Activated T-helper 1 cell treated with anti-CD3 and anti-CD28 coated beads, Interleukin-12 subunit alpha, Interleukin-12 subunit beta, Interleukin-2, Interleukin-4 antibody, amounts not matched to agents 30 ng/mL and 10 ng/mL and 1 ng/mL, durations not matched to agents 14 hours and 24 hours and 36 hours (primary cell): ENCODE measurements at places on chromosomes 4 and X. TPM values are rescaled to one million over a fixed set of nuclear protein-coding genes. Genes with fewer than 3 reads are reported as not detected.

- H3K27me3 ChIP-seq = peaks cover 5% of the 10 kb centered on the region
- no peak overlapping the region for H3K4me3 ChIP-seq
- peaks cover 10% of the 10 kb centered on the region for H3K4me1 ChIP-seq
- no peak for DNase-seq
- no peaks in the 10 kb centered on the region for H3K36me3 ChIP-seq
These were observed 12.7 kb upstream of the ACSL1 start for GRCh38 chr4:184838249-184839074.

TCEAL9 gene
- 0.13 and 0.32 TPM in 2 replicates for total RNA-seq

SH3RF1 gene
- total RNA-seq = 0.49 and 0.69 TPM in 2 replicates

ADGRG4 gene
- total RNA-seq = not detected in 2 replicates

GRCh38 chr4:119032921-119033685 lies 102.5 kb upstream of the MYOZ2 start:
- no peak overlapping the region for H3K27ac ChIP-seq
- H3K4me1 ChIP-seq = peaks cover 4% of the 10 kb centered on the region
- DNase-seq = no peak
- H3K4me3 ChIP-seq = no peak overlapping the region
- H3K36me3 ChIP-seq = no peaks in the 10 kb centered on the region

PPP2R2C gene
- total RNA-seq = not detected in 2 replicates

- no peak overlapping the region for H3K27ac ChIP-seq
- H3K27me3 ChIP-seq = no peaks in the 10 kb centered on the region
- no peak for DNase-seq
- H3K4me1 ChIP-seq = no peaks in the 10 kb centered on the region
- H3K4me3 ChIP-seq = no peak overlapping the region
These were observed 933.2 kb downstream of the ADGRL3 start for GRCh38 chr4:62133101-62133897.

DNA sequence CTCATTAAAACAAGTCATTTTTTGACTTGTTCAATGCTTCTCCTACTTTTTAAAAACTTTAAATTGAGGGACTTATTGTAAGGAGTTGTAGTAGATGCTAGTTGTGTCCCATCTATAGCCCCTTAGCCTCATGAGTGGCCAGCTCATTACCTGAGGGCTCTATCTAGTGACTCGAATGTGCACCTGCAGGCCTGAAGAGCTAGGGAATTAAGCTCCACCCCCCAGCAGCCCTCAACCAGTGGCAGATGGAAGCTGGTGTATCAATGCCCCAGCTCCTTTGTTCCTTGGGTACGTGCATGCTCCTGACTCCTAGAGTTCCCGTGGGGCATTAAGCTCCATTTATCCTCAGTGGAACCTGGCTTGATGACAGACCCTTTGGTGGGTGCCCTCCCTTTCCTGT lies 146.7 kb upstream of the FAM9B start:
- DNase-seq = no peak
- H3K36me3 ChIP-seq = no peaks in the 10 kb centered on the region
- H3K27me3 ChIP-seq = no peaks in the 10 kb centered on the region
- H3K27ac ChIP-seq = no peak overlapping the region

TMEM31 gene
- total RNA-seq = not detected in 2 replicates

DNA sequence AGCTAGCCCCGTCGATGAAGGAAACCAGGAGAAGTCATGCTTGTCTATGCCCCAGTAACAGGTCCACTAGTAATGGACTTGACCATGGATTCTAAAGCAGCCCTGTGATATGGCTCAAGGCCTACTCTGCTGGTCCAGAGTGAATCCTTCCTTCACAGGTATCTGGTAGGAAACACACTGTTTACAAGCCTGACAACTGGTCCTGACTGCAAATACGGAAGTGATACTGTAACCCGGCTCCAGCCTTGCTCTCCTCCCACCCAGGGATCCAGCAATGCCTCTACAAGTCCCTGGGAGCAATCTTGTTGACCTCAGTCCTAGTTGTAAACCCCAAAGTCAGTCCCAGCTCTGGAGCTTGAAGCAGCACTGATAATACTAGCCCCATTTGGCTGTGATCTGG lies 239.2 kb upstream of the GRID2 start:
- no peaks in the 10 kb centered on the region for H3K27me3 ChIP-seq
- no peak for DNase-seq
- H3K36me3 ChIP-seq = no peaks in the 10 kb centered on the region
- H3K4me1 ChIP-seq = no peaks in the 10 kb centered on the region

DGAT2L6 gene
- not detected in 2 replicates for total RNA-seq

- H3K36me3 ChIP-seq = no peaks in the 10 kb centered on the region
- peaks cover 23% of the 10 kb centered on the region for H3K4me1 ChIP-seq
- no peak overlapping the region for H3K4me3 ChIP-seq
- no peak overlapping the region for H3K27ac ChIP-seq
- H3K27me3 ChIP-seq = no peaks in the 10 kb centered on the region
These were observed 146.2 kb upstream of the SCML1 start for GRCh38 chrX:17590892-17591740.

DNA sequence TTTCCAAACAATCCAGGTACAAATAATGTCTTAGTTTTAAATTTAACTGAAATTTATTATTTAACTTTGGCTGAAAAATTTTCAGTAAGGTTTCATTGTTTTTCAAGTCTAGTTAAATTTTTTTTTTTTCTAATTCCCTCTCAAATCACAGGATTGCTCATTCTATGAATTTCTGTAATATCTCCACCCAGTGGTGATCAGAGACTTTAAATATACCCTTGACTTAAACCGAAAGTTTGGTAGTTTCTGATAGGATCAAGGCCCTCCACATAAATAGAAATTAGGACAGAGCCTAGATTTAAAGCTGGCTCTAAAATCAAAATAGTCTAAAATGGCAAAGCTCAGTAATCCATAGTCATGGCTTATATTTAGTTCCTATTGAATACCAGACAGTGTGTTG lies 175.4 kb downstream of the TBCK start:
- DNase-seq = no peak
- no peak overlapping the region for H3K27ac ChIP-seq
- H3K27me3 ChIP-seq = no peaks in the 10 kb centered on the region
- H3K36me3 ChIP-seq = peaks cover 2% of the 10 kb centered on the region

DNA sequence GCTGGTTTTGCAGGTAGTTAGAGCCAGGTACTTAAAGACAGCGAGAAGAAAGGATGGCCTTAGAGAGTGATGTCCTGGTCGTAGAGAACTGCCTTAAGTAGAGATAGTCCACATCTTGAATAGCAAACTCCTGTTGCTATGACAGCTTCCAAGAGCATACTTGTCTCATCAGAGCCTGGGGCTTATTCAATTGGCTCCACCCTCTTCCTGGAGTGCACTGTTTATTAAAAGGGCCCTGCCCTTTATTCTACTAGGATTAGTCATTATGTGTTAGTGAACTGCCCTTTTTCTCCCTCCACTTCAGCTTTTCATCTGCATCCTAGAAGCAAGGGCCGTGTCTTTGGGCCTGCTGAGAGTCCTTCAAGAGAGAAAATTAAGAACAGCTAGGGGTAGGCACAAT lies 94.5 kb upstream of the EOLA2 start:
- H3K27me3 ChIP-seq = peaks cover 11% of the 10 kb centered on the region
- peaks cover 11% of the 10 kb centered on the region for H3K4me1 ChIP-seq
- no peak overlapping the region for H3K4me3 ChIP-seq
- H3K36me3 ChIP-seq = no peaks in the 10 kb centered on the region

USP17L22 gene
- total RNA-seq = not detected in 2 replicates

DNA sequence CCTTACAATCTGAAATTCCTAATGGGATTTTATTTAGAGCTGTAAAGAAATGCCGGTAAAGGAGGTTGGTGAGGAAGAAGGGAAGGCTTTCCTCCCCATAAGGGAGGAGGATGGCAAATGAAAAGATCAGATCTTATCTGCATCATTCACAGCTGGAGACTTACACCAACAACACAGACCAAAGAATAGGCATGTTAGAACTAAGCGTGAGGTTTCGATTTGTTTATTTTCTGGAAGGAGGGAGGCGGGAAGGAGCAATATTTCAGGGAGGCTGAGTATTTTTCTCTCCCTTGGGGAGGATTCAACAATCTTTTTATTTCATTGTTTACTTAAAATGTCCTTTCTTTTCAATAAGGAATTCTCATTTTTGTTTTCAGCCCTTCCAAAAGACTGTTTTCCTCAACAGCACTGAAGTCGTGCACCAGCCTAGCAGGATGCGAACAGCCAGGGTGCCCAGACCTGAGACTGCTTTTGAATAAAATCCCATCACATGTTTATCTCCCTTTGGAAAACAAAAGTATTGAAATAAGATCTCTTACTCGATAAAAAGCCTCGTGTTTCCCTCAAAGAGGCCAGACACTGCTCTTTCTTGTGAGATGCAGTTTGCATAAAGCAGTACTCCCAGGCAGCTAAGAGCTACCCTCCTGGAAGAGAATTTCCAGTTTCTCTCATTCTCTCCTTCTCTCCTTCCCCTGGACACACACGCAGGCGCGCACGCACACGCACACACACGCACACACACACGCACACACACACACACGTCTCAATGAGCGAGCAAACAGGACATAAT lies 236.1 kb downstream of the MGST2 start:
- H3K4me3 ChIP-seq = no peak overlapping the region
- H3K27me3 ChIP-seq = no peaks in the 10 kb centered on the region
- H3K4me1 ChIP-seq = peaks cover 29% of the 10 kb centered on the region
- H3K27ac ChIP-seq = no peak overlapping the region

DNA sequence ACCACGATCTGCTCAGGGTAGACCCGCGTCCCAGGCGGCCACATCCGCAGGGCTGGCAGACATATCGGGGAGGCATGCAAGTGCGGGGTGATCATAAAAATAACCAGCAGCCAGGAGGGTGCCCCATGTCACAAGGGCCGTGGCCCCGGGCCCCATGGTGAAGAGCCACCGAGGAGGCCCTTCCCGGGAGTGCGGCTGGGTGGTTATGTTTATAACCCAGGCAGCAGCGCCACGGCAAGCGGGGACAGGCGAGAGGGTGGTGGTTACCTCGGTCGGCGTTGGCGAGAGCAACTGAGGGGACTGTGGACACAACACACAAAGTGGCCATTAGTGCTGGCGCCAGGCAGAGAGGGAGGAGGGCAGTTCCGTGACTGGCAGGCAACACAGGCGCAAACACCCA lies 92.7 kb upstream of the AFAP1 start:
- no peaks in the 10 kb centered on the region for H3K27me3 ChIP-seq
- H3K4me1 ChIP-seq = peaks cover 9% of the 10 kb centered on the region
- H3K27ac ChIP-seq = no peak overlapping the region

PDLIM3 gene
- not detected in 2 replicates for total RNA-seq

GRCh38 chrX:15903186-15903681 lies 48.6 kb upstream of the AP1S2 start:
- H3K27ac ChIP-seq = no peak overlapping the region
- H3K27me3 ChIP-seq = peaks cover 1% of the 10 kb centered on the region
- H3K4me3 ChIP-seq = no peak overlapping the region
- no peaks in the 10 kb centered on the region for H3K36me3 ChIP-seq
- no peak for DNase-seq

GRCh38 chr4:150236626-150237025 lies 158.4 kb downstream of the DCLK2 start:
- no peaks in the 10 kb centered on the region for H3K4me1 ChIP-seq
- H3K27me3 ChIP-seq = peaks cover 15% of the 10 kb centered on the region
- no peak overlapping the region for H3K27ac ChIP-seq
- no peak for DNase-seq

NOA1 gene
- total RNA-seq = 17.7 and 18.3 TPM in 2 replicates

- H3K27me3 ChIP-seq = peaks cover 3% of the 10 kb centered on the region
- DNase-seq = no peak
- H3K4me1 ChIP-seq = peaks cover 6% of the 10 kb centered on the region
These were observed 94.1 kb upstream of the ACSL4 start for GRCh38 chrX:109826954-109827708.

CSAG2 gene
- total RNA-seq = 0.31 TPM in 1 of 2 replicates, not detected in the other

GRCh38 chrX:46209037-46209436 lies 336.2 kb downstream of the ZNF674 start:
- H3K36me3 ChIP-seq = no peaks in the 10 kb centered on the region
- no peak overlapping the region for H3K4me3 ChIP-seq
- H3K27ac ChIP-seq = no peak overlapping the region
- DNase-seq = no peak

DNA sequence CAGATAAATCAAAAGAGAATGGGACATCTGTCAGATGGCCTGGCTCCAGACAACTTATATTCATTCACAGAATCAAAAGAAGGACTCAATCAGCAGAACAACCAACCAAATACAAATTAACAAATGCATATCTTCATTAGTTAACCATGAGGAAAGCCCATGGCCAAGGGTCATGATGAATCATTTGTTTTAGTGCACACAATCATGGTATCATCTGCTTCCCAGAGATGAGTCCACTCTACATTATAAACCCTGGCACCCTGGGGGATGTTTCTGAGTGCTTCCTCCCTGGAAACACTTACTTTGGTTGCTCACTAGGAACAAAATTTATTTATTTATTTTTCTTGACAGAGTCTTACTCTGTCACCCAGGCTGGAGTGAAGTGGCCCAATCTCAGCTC lies 453.3 kb upstream of the HS3ST1 start:
- no peak overlapping the region for H3K4me3 ChIP-seq
- no peaks in the 10 kb centered on the region for H3K36me3 ChIP-seq
- no peak for DNase-seq
- no peaks in the 10 kb centered on the region for H3K4me1 ChIP-seq

GRCh38 chrX:31036895-31037294 lies 34.9 kb downstream of the FTHL17 start:
- peaks cover 7% of the 10 kb centered on the region for H3K27me3 ChIP-seq
- H3K36me3 ChIP-seq = no peaks in the 10 kb centered on the region
- H3K27ac ChIP-seq = no peak overlapping the region
- peaks cover 14% of the 10 kb centered on the region for H3K4me1 ChIP-seq
- no peak overlapping the region for H3K4me3 ChIP-seq
- DNase-seq = no peak

DNA sequence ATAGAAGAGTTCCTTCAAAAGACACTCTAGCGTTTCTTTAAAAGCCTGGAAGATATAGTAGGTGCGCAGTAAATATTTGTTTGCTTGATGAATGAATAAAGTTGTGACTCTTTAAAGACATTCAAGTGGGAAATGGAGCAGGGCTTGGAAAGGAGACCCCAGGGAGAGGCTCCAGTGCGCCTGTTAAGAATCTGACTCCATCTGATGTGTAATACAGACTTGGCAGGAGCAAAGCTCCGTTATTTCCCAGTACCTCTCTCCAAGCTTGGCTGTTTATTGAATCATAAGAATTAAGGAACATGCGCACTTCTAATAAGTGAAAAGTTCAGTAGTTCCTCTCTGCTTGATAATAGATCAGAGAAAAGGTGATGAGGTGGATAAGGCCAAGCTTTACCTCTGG lies 18.8 kb upstream of the KLHL8 start:
- no peak overlapping the region for H3K4me3 ChIP-seq
- H3K27ac ChIP-seq = no peak overlapping the region
- H3K4me1 ChIP-seq = peaks cover 7% of the 10 kb centered on the region
- peaks cover 12% of the 10 kb centered on the region for H3K27me3 ChIP-seq

GRCh38 chrX:11438767-11439166 lies 145.6 kb downstream of the AMELX start:
- no peaks in the 10 kb centered on the region for H3K27me3 ChIP-seq
- no peak overlapping the region for H3K27ac ChIP-seq
- no peaks in the 10 kb centered on the region for H3K4me1 ChIP-seq

FGF5 gene
- 0.05 TPM in 1 of 2 replicates, not detected in the other for total RNA-seq

TKTL2 gene
- not detected in 2 replicates for total RNA-seq

GRCh38 chr4:12293906-12294525 lies 865.3 kb upstream of the HS3ST1 start:
- H3K4me1 ChIP-seq = no peaks in the 10 kb centered on the region
- DNase-seq = no peak
- no peaks in the 10 kb centered on the region for H3K36me3 ChIP-seq
- H3K4me3 ChIP-seq = no peak overlapping the region

GRIA3 gene
- total RNA-seq = not detected in 2 replicates
